ENCODE measurements at places on chromosomes 1 and 21.
A peak's percentile ranks its signal among the peaks of the same experiment; 100 is the strongest.

DNA sequence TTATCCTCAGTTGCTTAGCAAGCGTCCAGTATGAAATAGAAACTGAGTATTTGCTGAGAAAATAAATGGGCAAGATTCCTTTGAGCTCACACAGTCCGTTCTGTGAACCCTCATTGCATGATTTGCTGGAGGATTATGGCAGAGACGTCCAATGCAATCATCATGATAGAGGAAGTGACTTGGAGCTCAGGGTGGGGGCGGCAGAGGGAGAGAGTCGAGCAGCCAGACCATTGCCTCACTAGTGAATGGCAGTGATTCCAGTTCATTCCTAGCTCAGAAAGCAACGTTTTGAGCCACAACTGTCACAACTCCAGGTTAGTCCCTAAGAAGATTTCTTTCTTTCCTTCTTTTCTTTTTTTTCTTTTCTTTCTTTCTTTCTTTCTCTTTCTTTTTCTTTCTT lies 27.5 kb upstream of the COL9A2 start:
- DNase-seq: no peak

- DNase-seq: no peak
Observed at GRCh38 chr1:12180315-12180714, 13.5 kb downstream of the TNFRSF1B start.

DNA sequence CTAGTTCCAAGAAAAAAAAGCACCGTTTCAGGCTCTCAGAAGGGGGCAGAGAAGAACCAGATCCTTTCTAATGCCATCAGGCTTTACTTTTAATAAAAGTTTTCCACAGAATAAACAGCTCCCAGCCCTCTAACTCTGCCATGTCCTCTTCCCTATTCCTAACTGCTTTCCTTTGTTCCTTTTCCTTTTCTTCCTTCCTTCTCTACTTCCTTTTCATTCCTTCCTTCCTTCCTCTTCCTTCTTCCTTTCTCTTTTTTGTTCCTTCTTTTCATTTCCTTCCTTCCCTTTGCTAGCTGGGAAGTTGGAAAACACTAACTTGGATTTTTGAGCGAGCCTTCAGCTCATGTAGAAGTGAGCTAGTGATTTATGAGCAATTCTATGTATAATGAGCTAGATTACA lies 46.2 kb downstream of the KDM5B start:
- no peak for DNase-seq

DNA sequence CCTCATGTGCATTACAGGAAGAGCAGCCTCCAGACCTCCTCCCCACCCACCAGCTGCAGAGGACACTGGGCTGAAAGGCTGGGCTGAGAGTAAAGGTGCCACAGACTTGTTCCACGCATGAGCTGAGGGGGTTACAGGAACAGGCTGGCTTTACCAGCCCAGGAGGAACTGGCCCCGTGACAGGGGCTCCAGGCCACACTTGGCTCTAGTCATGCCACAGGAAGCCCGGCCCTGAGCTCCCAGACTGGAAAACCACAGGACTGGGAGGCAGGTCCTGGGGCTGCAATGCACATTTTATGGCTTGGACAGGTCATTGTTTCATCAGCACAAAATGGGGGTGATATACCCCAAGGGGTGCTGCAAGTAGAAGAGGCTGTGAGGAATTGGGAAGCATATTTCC lies 35.6 kb downstream of the GPA33 start:
- DNase-seq: peak; percentile 33

DNA sequence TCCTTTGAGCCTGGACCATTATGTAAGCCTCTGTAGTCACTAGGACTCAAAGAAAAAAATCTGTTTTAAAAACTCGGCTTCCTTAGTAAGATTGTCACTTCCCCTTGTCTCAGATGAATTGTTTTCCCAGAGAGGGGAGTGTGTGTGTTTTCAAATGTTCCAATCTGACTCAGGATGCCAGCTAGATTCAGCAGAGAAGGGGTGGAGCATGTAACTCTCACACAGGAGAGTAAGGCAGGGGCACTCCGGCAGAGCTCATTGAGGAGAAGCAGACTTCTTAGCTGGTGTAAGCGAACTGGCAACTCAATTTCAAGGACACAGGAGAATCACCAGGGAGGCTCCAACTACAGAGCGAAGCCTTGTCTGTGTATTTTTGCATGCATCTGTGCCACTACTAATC lies 623.2 kb downstream of the LMO4 start:
- peak; percentile 53 for DNase-seq

GRCh38 chr21:44780767-44781459 lies 20.7 kb downstream of the UBE2G2 start:
- DNase-seq: no peak

- no peak for DNase-seq
Observed at GRCh38 chr1:74474585-74474984, 37.8 kb downstream of the LRRC53 start.

GRCh38 chr1:233883671-233884070 lies 20.8 kb upstream of the SLC35F3 start:
- DNase-seq: no peak

- DNase-seq: no peak
Observed at GRCh38 chr1:166852918-166853317, 13.6 kb downstream of the POGK start.

DNA sequence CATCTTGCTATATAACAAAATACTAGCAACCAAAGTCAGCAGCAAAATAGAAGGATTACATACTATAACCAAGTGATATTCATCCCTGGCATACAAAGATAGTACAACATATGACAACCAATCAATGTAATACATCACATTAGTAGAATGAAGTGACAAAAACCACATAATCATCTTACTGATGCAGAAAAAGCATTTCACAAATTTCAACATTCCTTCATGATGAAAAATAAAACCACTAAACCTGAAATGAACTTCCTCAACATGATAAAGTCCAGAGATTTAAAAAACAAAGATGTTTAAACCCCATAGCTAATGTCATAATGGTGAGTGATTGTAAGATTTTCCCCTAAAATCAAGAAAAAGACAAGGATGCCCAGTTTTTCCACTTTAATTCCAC lies 18.6 kb downstream of the RO60 start:
- DNase-seq: peak; percentile 14

DNA sequence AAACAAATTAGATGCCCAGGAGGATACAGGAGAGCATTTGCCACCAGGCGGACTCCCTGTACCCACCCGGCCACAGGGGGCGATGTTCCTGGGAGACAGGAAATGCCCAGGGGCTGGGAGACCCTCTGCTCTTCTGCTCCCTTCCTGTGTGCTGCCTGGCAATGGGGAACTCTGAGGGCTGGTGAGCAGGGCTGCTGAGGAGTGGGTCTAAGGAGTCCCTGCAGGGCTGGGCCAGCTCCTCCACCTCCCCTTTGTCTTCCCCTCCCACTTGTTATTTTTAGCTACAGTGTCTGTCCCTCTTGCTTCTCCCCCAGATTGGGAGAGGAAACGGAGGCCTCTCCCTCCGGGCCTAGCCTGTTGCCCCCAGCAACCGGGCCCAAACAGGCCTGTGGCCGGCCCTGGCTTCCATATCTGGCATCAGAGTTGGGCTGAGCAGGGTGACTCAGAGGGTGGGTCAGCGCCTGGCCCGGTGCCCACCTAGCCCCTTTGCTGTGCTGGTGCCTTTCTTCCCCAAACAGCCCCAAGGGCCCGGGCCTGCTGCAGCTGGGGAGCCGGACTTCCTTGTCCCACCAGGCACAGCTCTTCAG lies 11.6 kb downstream of the LMNA start:
- peak; percentile 98 for DNase-seq

DNA sequence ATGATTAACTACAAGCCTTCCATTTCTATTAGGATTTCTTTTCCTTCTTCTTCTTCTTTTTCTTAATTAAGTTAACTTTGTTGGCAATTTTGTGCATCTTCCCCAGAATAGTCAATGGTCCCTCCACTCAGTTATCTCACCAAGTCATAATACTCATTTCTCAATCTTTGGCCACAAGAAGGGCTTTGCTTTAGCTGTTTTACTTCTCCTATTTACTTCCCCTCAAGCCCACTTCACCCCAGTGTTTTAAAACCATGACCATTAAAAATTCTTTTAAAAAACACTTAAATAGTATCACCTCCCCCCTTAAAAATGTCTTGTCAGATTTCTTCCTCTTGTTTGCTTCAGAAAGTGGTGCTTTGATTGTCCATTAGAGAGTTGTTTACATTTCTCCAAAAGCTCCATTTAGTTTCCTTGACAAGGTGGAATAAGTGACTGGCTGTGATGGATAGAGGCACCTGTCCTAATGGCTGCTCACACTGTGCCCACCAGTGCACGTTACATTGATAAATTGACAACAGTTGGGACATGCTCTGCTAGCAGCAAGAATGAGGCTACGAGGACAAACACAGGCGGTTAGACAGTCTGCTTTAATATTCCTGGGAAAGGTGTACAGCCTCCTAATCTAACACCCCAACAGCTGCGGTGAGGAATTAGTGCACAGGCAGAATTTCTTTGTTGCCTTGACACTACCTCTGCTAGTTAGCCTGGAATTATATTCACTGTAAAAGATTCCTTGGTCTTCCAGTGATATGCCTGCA lies 354.7 kb downstream of the LMO4 start:
- DNase-seq: peak; percentile 6

DNA sequence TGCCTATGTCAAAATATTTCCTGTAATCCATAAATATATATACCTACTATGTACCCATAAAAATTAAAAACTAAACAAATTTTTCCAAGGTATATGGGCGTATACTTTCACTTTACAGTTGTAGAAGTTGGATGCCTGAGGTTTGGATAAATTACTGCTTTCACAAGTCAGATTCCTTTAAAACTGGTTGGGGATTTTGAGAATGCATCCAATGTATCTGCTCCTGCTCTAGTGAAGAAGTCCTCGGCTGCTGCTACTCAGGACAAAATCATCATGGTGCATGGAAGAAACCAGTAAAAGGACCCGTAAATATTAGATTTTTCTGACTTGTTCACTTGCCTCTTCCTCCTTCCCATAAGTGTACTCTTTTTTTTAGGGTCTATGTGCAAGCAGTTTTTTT lies 841.1 kb downstream of the USP25 start:
- no peak for DNase-seq

GRCh38 chr1:164701189-164701761 lies 142.3 kb downstream of the PBX1 start:
- DNase-seq: no peak

GRCh38 chr1:54791880-54792522 lies 9.1 kb downstream of the TTC22 start:
- DNase-seq: peak; percentile 64

- DNase-seq: no peak
Observed at GRCh38 chr1:117260761-117261423, 50.2 kb upstream of the VTCN1 start.

DNA sequence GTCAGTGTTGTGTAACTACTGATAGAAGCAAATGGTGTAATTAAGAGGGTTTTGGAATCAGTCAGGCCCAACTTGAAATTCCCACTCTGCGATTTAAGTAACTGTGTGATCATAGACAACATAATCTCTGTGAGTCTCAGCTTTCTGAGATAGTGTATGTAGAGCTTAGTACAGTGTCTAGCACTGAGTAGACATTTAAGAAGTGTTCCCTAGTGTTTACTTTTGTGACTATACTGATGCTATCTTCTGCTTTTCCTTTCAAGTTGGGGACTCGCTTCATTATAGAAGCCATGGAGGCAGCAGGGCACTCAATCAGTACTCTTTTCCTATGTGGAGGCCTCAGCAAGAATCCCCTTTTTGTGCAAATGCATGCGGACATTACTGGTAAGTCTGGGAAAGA lies 147.7 kb upstream of the HOOK1 start:
- no peak for DNase-seq

DNA sequence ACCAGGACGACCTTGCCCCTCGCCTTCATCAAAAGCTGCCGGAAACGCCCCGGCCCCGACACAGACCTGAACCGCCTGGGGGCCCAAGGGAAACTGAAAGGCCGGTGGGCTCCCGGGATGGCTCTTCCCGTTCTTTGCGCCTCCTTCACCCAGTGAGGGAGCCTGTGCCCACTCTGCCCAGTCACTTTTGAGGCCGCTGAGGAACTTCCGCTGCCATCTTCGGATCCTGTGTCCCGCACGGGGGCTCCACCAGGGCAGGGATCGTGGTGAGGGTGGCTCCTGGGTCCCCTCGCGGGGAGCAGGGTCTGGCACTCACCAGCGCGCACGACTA lies 104.0 kb downstream of the PPIAL4G start:
- no peak for DNase-seq

GRCh38 chr1:170221031-170221430 lies 75.3 kb downstream of the NTMT2 start:
- no peak for DNase-seq

GRCh38 chr1:172375211-172375631 lies 45.3 kb upstream of the C1orf105 start:
- no peak for DNase-seq

- peak; percentile 43 for DNase-seq
Observed at GRCh38 chr1:84078108-84078841, 65.8 kb upstream of the PRKACB start.

DNA sequence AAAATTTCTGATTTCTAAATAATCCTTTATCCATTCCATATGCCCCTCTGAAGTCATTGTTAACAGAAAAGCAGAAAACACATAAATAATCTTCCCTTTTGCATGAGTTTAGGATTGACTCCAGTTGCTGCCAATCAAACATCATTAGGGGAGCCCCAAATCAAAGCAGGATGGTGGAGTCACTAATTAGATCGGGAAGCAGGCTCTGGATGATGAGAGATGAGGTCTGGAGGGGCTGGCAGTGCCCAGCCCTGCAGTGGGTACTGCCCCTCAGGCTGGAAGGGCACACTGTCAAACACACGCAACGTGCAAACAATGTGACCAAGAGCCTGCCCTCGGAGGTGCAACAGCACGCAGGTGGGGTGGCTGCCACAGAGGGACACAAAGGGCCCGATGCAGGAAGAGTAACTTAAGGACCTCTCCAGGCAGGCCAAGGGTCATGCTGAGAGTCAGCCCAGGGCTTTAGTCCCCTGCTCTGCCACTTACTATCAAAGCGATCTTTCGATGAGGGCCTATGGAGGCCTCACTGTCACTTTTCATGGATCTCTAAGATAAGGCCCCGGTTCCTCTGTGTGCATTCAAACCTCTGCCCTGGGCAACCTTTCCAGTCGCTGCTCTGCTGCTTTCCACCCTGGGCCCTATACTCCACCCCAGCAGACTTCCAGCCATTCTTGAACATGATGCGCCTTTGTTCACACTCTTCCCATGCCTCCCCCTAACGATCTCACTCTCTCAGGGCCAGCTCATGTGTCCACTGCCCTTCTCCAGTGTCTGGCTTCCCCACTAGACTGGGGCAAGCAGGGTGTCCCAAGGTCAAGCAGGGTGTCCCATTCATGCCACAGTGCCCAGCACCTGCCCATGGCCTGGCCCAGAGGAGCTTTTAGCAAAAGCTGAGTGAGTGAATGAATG lies 98.9 kb downstream of the DMRTB1 start:
- no peak for DNase-seq

Measured in kidney tubule cell (primary cell).